ENCODE measurements at places on chromosomes 5 and 9.

DNA sequence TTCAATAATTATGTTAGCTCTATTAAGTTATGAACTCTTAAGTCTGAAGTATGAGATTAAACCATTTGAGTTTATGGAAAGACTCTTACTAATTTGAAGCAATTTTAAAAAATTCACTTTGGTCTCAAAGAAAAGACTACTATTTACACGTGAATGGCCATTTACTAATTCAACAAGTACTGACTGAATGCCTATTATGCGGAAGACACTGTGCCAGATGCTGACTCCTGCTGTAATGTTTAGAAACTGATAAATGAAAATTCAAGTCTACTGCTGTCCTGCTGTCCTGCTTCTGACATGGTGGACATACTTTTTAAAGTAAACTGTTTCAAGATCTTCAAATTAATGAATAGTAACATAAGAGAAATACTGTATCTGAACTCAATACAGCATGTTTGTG is 116.2 kb downstream of the MPDZ start:
- no peak for DNase-seq

- no peak for DNase-seq
These were observed 122.5 kb downstream of the RFK start for GRCh38 chr9:76271755-76272154.

DNA sequence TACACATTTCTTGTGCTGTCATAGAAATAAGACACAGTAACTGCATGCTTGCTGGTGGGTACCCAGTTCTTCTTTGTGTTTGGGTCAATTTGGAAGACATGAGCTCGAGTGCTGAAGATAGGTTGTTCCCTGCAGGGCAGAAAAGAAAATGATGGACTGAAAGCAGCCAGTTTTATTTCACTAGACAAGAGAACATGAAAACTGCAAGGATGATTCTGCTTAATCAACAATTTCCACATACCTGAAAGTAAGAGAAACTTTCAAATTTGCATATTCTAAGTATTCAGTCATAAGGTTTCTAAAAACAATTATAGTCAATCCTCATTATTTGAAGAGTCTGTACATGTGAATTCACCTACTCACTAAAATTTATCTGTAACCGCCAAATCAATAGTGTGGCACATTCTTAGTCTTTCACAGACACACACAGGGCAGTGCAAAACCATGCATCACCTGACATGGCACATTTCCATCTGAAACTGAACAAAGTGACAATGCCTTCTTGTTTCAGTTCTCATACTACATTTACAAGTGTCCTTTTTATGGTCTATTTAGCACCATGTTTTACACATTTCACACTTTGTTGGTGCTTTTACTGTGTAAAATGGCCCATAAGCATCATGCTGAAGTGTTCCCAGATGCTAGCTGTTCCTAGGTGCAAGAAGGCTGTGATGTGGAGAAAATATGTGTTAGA is 56.9 kb downstream of the HOMER1 start:
- DNase-seq = no peak

GRCh38 chr9:132716007-132716406 is 45.7 kb downstream of the GTF3C4 start:
- no peak for DNase-seq

- no peak for DNase-seq
These were observed 24.0 kb downstream of the NNT start for GRCh38 chr5:43627028-43627427.

GRCh38 chr5:33936381-33937016 is at the start of gene RXFP3:
Gene RXFP3, plus strand, starts transcription at chr5:33936386. Its CDS starts 355 bp downstream, at chr5:33936741.
- DNase-seq = no peak

GRCh38 chr5:137492331-137492730 is 6.8 kb downstream of the SPOCK1 start:
- DNase-seq = no peak

DNA sequence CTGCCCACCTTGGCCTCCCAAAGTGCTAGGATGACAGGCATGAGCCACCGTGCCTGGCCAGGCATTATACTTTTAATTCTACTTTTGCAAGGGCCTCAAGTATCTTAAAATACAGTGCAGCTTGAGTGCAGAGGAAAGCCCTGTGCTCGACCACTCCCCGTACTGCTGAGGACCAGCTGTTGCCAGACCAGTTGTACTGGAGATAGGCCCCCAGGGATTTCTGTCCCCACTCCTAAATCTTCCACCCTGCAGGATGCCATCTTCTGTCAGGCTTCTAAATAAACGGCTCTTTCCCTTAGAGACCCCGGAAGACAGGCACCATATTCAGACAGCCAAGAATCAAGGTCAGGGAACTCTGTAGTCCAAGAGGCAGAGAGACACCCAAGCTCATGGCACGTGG is 16.6 kb upstream of the PSMD5 start:
- no peak for DNase-seq

DNA sequence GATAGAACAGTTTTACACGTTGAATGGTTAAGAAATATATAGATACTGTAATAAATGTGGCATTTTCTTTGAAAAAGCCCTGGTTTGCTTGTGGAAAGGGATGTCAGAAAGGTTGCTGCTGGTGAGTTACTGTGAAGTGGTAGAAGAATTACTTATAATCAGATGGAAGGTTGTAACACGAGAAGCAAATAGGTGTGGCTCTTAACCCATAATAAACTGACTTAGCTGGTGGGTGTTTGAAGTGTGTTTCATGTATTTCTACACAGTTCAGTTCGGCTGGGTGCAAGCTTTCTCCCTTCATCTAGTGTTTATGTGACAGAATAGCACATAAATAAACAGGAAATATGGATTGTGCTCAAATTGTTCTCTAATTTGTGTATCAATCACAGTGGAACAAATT is 5.5 kb downstream of the CNOT6 start:
- no peak for DNase-seq

DNA sequence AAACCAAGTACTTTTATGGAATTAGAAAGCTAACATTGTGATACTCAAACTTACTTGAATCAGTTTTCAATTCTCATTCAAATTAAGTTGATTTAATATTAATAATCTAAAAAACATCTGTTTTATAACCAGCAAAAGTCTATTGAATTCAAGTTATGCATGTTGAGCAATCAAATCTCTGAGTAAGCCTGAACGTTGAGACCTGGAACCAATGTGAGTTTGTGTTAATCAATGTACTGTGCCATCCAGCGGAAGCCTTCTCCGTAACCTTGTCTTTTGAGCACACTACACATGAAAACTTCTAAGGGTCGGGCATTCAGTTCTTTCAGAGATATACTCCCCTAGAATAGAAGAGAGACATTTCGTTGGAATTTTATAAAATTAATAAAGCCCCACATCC is 25.9 kb downstream of the SAR1B start:
- DNase-seq = no peak

GRCh38 chr9:93116072-93116961 is 17.7 kb downstream of the NINJ1 start:
- no peak for DNase-seq

GRCh38 chr9:81363916-81364480 is 325.3 kb downstream of the TLE1 start:
- DNase-seq = no peak

GRCh38 chr5:181111010-181111409 is 20.0 kb downstream of the OR2V1 start:
- no peak for DNase-seq

GRCh38 chr5:178115136-178115813 is 1.9 kb downstream of the N4BP3 start:
- no peak for DNase-seq

GRCh38 chr5:180180846-180181245 is 28.2 kb downstream of the RASGEF1C start:
- DNase-seq = no peak

DNA sequence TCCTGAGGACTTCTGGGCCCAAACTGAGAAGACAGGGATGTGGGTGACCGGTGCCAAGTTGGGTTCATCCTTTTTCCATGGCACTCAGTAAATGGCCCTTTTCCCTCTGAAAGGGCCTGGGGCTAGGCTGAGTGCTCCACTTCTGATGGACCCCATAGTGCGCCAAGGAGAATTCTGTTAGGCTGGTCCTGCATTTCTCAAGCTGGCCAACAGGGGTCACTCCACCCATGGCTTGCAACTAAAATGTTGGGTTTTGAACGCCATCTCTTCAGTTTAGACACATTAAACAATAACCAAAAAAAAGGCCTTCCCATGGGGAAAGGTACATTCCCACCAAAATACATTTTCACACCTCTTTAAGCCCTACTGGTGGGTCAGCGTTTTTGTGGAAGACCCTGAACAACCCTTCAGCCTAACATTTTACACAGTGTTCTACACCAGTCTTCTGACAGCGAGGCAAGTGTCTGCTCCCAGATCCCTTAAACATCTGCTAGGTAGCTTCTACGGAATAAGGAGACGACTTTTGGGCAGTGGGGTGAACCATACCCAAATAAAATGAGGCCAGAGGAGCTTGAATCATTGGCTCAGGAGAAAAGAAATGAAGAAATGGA is 27.3 kb downstream of the CNTFR start:
- DNase-seq = no peak

All from activated T-helper 9 cell treated with anti-CD3 and anti-CD28 coated beads, Interleukin-2, amount 50 U/mL, for 16 hours (primary cell).